Activated naive CD4-positive, alpha-beta T cell treated with anti-CD3 and anti-CD28 coated beads, Interleukin-2, amount 50 U/mL, for 72 hours (primary cell): ENCODE measurements at places on chromosomes 4 and X.

GRCh38 chr4:175068266-175068665, 150.1 kb downstream of the ADAM29 start:
- no peak for DNase-seq

- DNase-seq, result no peak
These were observed 83.9 kb downstream of the POLA1 start for GRCh38 chrX:24777660-24778059.

DNA sequence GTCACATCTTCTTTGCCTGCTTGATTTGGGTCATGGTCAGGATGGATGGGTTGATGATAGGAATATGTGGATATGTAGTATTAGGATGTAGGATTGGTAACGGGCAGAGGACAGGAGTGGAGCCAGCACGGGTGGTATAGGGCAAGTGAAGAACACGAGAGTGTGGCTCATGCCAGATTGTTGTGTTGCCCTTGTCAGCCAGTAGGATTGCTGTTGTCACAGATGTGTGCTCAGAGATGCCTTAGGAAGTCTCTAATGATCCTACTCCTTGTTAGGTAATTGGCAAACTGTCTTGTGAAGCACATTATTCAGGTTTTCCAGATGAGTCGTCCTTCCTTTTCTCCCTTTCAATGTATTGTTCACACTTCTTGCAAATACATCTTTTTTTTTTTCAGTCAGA, 5.5 kb downstream of the ATP10D start:
- peak; percentile 4 for DNase-seq

DNA sequence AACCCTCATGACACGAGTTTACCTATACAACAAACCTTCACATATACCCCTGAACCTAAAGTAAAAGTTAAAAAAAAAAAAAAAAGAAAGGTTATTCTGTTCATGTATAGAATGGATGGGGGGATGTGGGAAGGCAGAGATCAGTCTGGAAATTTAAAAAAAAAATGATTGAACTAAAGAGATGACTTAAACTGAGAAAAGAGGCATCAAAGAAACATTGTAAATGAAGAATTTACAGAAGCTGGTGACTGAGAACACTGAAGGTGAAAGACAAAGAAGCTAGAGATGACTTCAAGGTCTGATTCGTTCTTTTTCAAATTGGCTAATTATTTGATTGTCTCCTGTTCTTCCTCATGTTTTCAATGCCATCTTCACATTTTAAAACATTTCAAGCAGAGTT, 12.8 kb upstream of the ABCG2 start:
- no peak for DNase-seq

DNA sequence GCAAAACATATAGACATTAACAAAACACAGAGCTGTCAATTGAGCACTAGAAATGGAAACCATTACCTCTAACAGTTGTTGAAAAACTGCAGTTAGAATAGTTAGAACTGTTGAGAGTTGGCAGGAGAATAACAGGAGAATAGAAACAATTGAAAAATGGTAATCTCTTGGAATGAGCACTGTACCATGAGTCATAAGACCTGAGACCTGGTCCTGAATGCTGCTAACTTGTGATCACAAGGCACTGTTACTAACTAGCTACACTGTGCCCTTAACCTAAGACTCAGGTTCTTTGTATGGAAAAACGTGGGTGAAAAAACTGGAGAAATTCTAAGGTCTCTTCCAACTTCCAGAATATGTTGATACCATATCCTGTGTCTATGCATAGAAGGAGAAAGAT, 29.3 kb downstream of the FAM114A1 start:
- DNase-seq, result no peak

DNA sequence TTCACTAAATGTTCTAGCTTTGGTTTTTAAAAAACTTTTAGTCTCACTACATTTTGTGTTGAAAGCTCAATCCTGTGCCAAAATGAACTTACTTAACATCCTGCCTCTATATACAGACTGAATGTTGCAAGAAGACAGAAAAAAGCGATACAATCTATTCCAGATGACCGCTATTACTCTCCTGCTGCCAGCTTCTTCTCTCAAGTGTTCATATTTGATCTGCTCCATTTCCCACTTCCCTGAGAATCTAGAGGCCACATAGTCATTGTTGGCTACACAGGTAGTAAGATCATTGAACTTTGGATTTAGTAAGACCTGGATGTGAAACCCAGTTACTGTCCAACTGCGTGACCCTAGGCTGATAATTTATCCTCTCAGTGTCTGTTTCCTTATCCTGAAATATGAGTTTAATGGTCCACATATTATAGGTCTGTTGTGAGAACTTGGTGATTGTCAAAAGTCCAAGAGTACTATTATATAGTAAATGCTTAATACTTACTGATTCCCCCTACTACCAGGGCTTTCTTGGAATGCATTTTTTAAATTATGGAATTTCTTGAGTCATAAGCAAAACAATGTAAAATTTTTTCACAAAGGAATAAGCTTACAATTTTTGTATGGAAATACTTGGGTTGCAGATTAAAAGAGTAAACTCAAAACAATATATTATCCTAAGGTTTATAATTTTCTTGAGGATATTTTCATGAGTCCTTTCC, 976.8 kb upstream of the ADGRL3 start:
- no peak for DNase-seq

DNA sequence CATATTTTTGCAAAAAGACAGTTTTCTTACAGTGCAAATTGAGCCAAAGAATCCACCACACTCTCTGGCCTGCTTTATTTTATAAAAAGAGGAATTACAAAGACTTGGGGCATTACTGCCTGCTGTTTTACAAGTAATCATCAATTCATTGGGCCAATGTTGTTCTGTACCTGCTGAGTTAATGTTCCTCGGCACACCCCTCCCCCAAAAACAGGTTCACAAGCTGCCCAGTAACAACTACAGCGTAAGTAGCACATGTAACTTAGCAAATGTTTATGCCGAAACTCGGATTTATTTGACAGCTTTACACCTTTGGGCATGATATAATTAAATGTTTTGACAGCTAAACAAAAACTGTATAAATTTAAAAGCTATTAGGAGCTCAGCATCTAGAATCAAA, 214.6 kb upstream of the MAB21L2 start:
- no peak for DNase-seq
